ENCODE measurements at places on chromosomes 11 and 22. TPM values are rescaled to one million over a fixed set of nuclear protein-coding genes. Genes with fewer than 3 reads are reported as not detected.

Gene RTN4R
- total RNA-seq: 2.2 TPM

Gene LMNTD2
- 5.1 TPM for total RNA-seq

Gene SMIM35
- not detected for total RNA-seq

Gene SLC22A12
- total RNA-seq: not detected

Gene MPPED2
- 0.54 TPM for total RNA-seq

Gene COMMD9
- 33.6 TPM for total RNA-seq

Gene HTATIP2
- total RNA-seq: 67.0 TPM

Gene P2RX3
- total RNA-seq: not detected

Gene KRTAP5-8
- not detected for total RNA-seq

Gene FGF3
- total RNA-seq: not detected

Gene SHISAL1
- not detected for total RNA-seq

Gene PKP3
- not detected for total RNA-seq

Gene LMO2
- total RNA-seq: not detected

Gene KCTD14
- total RNA-seq: 0.19 TPM

Gene CRYBB3
- not detected for total RNA-seq

Gene FGF4
- total RNA-seq: not detected

Gene DCHS1
- 2.1 TPM for total RNA-seq

Gene FIBIN
- total RNA-seq: not detected

Gene OR52I1
- total RNA-seq: not detected

Gene MIAT
- 138 TPM for total RNA-seq

Gene CCND1
- 0.39 TPM for total RNA-seq

Gene TRIM66
- total RNA-seq: 16.2 TPM

Gene OR51I1
- total RNA-seq: not detected

Gene PRR5L
- 2.3 TPM for total RNA-seq

Gene GVQW3
- 3.9 TPM for total RNA-seq

Gene FBLN1
- 0.39 TPM for total RNA-seq

Gene NCAPH2
- total RNA-seq: 121 TPM

Gene SCGB1C1
- not detected for total RNA-seq

Gene GDPD4
- total RNA-seq: not detected

Measured in activated naive CD4-positive, alpha-beta T cell treated with anti-CD3 and anti-CD28 coated beads, Interleukin-2, amount 50 U/mL, for 72 hours (primary cell).